ENCODE measurements at places on chromosomes 7 and 10.

DNA sequence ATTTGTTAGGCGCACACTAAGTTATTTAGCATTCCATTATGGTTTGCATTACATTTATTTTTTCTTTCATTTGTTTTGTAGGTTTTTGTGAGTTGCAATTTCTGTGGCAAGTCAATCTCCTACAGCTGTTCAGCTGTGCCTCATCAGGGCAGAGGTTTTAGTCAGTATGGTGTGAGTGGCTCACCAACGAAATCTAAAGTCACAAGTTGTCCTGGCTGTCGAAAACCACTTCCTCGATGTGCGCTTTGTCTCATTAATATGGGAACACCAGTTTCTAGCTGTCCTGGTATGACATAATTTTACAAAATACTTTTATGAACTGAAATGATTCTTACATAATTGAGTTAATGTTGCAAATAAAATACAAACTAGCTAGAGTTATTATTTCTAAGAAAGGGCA, 29.5 kb downstream of the MIOS start:
- DNase-seq = no peak

DNA sequence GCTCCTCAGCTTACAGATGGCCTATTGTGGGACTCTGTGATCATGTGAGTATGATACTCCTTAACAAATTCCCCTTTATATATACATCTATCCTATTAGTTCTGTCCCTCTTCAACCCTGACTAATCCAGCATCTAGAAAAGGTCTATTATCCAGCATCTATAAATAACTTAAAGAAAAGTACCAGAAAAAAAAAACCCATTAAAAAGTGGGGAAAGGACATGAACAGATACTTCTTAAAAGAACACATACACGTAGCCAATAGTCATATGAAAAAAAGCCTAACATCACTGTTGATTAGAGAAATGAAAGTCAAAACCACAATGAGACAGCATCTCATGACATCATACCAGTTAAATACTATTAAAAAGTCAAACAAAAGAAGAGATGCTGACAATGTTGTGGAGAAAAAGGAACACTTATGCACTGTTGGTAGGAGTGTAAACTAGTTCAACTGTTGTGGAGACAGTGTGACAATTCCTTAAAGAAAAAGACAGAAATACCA, 549.5 kb upstream of the GRM3 start:
- no peak for DNase-seq

DNA sequence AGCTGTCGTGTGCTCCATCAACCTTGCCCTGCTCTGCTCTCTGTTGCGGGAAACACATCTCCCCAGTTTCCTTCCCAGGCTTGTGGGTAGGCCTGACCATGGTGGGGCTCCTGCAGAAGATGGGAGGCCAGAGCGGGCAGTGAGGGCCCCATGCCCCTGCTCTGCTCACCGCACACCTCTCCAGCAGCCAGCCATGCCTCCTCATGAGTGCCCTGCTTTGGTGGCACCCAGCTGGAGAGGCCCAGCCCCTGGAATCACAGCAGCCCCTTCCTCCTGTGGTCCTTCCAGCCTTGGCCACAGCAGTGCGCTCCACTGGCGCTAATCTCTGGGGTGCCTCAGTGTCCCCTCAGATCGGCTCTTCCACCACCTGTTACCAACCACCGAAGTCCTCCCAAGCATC, 4.2 kb upstream of the OPN4 start:
- no peak for DNase-seq

DNA sequence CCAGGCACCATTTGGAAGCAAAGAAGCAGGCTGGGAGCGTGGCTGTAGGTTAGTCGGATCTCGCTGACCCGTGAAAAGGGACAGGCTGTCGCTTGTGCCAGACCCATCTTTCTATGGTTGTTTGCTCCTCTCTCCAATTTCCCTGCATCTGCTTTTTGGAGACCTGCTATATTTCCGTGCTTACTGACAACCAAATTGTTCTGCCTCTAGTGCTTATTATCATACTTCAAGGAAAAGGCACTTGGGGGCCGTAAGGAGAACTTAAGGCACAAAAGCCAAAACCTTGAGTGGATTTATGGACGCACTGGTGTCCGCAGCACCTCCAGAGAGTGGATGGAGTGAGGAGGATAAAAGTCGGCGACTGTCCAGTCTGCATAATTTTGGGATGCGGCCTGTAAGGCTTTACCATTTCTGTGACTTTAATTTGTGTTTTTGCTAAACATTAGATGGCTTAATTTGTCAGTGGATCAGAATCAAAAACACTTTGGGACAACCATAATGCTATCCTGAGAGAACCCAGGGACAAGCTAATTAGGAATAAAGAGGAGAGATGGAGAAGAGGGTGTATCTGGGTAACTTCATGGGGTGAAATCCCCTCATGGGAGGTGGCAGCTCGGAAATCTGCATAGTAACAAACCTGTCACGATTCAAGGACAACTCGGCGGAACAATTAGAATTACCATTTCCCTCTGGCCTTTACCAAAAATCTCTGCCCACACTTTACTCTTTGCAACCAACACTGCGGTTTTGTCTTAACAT, 206.7 kb downstream of the HDAC9 start:
- DNase-seq = no peak

- no peak for DNase-seq
These were observed 11.7 kb upstream of the PWWP2B start for GRCh38 chr10:132385389-132385667.

GRCh38 chr7:30596014-30596641, 1.4 kb downstream of the GARS1 start:
- DNase-seq = no peak

DNA sequence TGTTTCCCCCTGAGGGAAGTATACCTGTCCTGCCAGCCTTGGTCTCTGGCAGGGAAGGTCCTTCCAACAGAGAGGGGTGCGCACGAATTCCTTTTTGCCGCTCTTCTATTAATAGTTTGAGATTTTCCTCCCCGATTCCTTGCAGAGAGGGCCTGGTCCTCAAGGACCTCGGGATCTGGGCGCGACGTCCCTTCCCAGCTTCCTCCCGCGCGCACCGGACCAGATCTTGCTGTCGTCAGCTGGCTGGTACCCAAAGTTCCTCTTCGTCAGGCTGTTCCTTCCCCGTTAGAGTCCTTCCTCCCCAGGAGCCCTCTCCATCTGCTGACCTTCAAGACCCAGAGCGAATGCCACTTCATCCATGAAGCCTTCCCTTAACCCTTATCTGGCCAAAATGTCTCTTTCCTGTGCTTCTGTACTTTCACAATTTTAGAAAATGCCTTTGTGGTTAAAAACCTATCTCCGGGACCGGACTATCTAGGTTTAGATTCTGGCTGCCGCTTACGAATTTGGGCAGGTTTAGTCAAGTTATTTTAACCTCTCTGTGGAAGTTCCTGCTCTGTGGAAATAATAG, 851 bp upstream of the GOT1 start:
- DNase-seq = no peak

- no peak for DNase-seq
These were observed 40.4 kb downstream of the C10orf90 start for GRCh38 chr10:126629925-126630624.

GRCh38 chr10:129921801-129922597, 42.1 kb downstream of the EBF3 start:
- DNase-seq = no peak

- no peak for DNase-seq
These were observed 19.8 kb upstream of the ST7 start for GRCh38 chr7:116933465-116933864.

DNA sequence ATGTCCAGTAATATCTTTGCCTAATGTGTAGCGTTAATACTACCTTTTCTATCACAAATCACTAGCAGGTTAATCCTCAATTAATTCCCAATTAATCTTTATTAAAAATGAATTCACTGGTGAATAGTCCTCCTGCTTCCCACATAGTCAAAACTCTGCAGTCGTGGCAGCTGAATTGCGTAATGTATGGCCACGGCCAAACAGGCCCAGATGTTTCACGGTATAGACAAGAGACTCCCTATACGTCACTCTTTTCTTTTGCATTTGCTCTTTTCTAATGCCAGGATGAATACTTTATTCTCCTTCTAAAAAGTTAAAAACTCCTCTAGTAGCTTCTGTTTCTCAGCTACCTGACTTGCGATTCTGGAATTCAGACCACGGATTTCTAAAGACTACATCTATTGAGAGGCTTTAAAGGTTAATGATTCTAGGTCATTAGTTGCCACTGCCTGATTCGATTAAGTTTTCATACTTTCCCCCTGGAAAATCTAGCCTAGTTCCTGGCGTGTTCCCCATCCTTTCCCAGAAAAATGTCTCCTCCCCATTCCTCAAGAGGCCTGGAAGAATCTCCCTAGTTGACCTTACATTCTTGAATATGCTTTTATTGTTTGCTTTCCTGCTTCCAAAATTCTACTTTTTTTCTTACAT, 16.9 kb downstream of the MEOX2 start:
- DNase-seq = no peak

DNA sequence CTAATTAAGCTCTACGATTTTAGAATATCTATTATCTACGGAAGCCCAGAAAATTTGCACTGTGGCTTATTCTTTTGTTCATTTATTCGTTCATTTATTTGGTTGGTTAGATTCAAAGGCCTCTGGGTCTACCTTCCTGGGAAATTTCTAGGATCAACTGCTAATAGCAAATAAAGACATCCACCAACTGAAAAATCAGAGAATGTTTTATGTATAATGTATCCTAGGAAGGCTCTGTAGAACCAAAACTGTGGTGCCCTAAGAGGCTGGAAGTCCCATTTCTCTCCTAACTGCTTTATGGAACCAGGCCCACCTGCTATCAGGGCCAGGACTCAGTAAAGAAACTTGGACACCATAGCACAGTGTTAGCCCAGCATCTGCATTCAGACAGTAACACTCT, 923.4 kb upstream of the AUTS2 start:
- no peak for DNase-seq

DNA sequence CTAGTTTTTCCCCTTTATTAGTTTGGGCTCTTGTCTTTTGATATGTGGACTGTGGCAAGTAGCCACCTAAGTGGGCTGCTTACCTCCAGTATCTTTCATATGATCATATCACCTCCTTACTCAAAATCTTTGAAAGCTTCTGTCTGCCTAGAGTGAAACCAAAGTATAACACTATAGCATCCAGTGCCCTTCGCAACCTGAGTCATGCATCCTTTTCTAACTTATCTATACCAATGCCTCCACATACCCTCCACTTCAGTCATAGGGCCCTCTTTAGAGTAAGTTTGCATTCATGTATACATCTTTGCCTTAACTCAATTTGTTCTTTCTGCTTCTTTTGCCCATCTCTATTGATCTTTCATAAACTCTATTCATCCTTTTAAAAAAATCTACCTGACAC, 15.7 kb upstream of the MACC1 start:
- no peak for DNase-seq

DNA sequence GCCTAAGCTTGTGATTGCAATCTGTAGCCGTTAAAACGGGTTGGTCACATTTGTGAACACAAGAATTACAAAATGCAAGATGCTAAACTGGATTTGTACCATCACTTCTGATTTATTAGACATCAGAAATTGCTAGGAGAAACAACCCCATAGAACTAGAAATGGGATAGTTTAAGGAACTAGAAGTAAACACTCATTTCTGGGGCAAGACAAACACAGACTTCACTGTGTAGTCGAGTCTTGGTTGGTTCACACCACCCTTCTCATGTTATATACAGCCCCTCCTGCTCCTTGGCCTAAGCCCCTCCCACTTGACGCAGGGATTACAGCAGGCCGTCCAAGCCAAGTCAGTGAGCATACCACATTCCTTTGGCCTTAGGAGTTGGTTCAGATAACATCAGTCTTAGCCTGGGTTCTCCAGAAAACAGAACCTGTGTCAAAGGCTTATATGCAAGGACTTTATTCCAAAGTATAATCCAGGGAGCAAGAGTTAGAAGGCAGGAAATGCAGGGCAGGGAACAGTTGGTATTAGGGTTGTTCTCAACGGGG, 2.0 kb upstream of the NRAP start:
- DNase-seq = no peak

DNA sequence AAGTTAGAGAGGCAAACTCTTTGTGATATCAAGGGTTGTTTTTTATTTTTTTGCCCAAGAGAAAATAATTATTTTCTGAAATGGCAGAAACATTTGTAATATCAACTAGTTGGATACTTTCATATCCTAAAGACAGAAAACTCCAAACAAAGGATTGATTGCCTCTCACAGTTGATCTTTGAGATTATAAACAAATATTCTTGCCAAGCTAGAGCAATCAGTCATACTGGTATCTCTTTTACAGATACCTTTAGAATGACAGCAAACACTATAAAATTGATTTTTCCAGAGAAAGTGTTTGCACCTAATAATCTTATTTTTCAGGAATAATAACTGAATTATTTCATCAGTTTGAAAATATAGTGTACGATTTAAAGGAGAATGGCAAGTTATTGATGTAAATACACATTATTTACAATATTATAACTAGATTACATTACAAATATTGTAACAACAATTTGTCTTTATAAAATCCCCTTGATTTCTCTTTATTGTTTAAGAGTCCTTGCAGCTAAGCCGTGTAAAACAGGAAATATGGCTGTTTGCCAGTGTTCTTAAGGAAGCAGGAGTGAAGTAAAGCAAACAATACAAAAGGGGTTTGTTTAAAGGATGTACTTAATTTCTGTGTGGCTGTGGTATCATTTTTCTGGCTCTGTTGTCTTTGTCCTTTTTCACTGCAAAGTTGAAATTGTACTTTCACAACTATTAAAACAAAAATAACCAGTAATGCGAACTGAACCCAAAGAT, 58.4 kb downstream of the MAPK8 start:
- DNase-seq = no peak

DNA sequence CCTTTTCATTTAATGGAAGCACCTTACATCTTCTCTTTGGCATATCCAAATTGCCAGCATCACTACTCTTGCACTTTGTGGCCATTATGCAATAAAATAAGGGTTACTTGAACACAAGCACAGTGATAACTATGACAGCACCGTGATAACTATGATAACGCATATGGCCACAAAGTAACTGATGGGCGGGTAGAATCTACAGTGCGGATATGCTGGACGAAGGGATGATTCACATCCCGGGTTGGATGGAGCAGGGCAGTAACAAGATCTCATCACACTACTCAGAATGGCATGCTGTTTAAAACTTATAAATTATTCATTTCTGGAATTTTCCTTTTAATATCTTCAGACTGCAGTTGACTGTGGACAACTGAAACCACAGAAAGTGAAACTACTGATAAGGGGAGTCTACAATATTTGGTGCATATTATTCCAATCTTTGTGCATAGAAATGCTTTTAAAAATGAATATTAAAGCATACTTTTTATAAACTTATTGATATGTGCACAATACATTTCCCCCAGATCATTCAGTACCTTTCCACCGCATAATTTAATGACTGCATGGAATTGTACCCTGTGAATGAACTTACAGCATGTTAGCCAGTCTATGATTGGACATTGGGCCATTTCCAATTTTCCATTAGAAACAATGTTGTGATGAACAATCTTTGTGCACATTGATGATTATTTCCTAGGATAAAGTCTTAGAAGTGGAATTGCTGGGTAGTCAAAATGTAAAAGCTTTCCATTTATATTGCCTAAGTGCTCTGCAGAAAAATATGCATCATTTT, 136.4 kb downstream of the WNT2 start:
- DNase-seq = no peak

- no peak for DNase-seq
These were observed 171.3 kb downstream of the FZD1 start for GRCh38 chr7:91435381-91436059.

DNA sequence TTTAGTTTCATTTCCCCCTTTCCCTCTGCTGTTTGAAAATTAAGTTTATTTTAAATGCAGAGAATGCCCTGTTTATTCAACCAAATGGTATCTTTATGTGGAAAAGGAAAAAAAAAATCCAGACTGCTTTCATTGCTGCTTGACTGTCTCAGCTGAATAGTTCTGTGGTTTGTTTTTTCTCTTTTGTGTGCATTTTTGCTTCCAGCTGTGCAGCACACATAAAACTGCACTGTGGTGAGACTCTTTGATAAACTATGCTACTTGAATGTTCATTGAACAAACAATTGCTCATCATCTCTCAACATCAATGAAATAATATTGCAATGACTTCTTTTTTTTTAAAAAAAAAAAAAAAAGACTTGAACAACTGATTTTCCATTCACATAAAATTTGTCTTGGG, 78.6 kb upstream of the GLI3 start:
- no peak for DNase-seq
